Activated CD4-positive, alpha-beta memory T cell treated with anti-CD3 and anti-CD28 coated beads for 36 hours (primary cell): ENCODE measurements at places on chromosomes 3 and 15. TPM values are rescaled to one million over a fixed set of nuclear protein-coding genes. Genes with fewer than 3 reads are reported as not detected.

GRCh38 chr3:28940530-28940929 is 340.3 kb upstream of the RBMS3 start:
- no peak for DNase-seq

Gene EIF4G1
- total RNA-seq: 432 TPM

GRCh38 chr3:149506540-149506939 is 32.0 kb downstream of the TM4SF4 start:
- no peak for DNase-seq

- DNase-seq: no peak
These were observed 83.7 kb upstream of the IL12A start for GRCh38 chr3:159904911-159905310.

Gene SLC22A13
- total RNA-seq: not detected

DNA sequence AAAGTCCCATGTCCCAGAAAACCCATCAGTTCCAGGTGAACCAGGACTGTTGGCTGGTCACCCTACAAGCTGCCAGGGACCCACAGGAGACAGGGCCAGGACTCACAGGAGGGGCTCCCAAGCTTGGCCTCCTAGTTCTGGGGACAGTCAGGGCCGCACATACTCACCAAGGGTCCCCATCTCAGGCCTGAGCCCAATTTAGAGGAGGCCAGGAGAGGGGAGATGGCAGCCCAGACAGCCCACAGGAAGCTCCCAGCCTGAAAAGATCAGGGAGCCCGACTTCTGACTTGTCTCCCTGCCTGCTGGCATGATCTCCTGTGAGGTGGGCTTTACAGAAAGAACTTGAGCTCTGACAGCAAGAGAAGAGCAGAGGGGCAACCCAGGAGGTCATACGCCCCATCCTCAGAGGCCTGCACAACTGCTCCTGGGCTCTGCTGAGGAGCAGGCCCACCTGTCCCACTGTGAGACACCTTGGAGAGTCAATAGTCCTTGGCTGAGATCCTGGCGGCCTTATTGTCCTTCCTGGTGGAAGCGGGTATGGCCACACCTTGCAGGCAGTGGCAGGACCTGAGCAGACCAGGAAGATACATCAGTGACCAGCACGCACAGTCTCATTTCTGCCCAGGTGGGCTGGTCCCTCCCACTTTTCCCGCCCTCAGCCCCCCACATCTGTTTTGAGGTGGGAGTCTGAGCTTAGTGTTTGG is 2.5 kb upstream of the ISLR start:
- no peak for DNase-seq

DNA sequence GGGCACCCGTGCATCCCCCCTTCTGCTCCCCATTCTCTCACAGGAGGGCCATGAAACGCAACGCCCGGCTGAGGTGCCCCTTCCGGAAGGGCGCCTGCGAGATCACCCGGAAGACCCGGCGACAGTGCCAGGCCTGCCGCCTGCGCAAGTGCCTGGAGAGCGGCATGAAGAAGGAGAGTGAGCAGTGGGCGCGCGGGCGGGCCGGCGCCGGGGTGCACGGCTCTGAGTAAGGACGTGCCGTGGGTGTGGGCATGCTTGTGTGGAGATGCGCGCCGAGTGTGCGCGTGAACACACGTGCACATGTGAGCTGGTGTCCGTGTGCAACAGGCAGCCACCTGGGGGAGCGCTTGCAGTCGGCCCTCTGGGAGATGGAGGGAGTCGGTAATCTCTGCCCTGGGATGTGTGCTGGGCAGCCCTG is 28.1 kb downstream of the NR1I2 start:
- DNase-seq: peak; percentile 72

DNA sequence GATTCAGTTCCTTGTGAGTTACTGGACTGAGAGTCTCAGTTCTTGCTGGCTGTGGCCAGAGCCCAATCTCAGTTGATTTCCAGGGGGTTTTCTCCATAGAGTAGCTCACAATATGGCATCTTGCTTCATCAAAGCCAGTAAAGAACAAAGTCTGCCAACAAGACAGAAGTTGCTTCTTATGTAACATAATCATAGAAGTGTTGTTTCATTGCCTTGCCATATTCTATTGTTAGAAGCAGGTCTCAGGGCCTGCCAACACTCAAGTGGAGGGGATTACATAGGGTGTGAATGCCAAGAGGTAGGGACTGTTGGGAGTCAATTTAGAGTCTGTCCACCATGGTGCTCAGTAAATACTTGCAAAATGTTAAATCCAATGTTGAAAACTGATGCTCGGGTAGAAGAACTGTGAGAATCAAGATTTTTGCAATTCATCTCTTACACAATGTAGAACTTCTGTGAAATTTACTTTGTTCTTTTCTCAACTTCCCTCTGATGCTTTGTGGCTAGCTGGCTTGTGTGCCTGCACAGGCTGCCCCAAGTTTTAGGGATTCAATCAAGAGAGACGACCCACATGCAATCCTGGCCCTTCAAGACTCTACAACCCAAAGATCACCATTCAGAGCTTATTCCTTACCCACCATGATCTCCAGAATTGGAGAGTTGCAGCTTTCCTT is 13.3 kb upstream of the PXYLP1 start:
- no peak for DNase-seq

DNA sequence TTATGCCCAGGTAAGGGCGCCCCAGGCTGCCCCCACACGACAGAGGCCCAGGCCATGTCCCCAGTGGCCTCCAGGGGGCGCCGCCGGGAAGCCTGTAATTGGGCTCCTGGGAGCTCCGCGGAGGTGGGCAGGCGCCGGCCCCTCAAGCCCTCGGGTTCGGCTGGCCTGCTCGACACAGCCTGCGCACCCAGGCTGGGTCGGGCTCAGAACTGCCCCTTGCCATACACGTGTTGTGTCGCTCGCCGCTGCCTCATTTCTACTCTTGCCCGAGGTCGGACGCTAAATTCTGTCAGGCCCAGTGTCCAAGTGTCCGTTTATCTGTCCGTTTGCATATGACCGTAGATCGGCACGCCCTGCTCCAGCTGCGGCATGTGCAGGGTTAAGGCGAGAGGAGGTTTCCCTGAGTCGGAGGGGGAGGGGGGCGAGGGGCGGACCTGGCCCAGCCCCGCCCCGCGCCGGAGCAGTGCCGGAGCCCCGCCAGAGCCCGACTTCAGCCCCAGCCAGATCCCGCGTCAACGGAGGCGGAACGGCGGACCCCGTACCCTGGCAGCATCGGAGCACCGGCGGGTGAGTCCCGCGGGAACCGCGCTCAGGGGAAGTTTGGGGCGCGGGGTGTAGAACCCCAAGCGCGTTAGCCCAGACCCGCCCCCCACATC is at the start of gene KLHDC8B:
Gene KLHDC8B, plus strand, starts transcription at position 480 of the 656 bp plus-strand sequence. CDS start 1,172 bp downstream, outside the sequence.
- DNase-seq: peak; percentile 88

GRCh38 chr3:194852831-194853508 is 167.3 kb downstream of the FAM43A start:
- no peak for DNase-seq

DNA sequence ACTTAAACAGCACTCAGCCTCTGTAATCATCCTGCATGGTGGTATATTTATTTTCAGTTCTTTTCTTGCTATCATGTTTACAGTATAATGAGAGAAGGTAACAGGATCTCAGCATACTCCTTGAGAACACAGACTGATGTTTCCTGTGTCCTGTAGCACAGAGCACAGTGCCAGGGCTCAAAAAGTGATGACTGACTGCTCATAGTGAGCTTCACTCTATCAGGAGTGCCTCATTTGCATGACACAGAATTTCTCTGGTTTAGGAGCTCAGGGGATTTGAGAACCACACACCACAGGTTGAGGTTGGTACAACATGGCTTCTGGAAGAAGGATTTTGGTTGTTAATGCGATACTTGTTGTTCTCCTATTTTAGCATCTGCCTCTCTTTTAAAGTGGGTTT is 68.5 kb upstream of the SLC2A2 start:
- DNase-seq: no peak

Gene ACOX2
- total RNA-seq: not detected

DNA sequence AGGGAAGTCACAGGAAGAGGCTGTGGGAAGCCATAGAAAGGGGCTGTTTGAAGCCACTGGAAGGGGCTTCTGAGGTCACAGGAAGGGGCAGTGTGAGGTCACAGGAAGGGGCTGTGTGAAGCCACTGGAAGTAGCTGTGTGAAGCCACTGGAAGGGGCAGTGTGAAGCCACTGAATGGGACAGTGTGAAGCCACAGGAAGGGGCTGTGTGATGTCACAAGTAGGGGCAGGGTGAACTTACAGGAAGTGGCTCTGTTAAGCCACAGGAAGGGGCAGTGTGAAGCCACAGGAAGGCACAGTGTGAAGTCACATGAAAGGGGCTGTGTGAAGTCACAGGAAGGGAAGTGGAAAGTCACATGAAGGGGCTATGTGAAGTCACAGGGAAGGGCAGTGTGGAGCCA is 33.1 kb downstream of the GASK1A start:
- no peak for DNase-seq

Gene MEIS2
- not detected for total RNA-seq

- DNase-seq: no peak
These were observed 24.0 kb upstream of the TRH start for GRCh38 chr3:129950318-129951046.

DNA sequence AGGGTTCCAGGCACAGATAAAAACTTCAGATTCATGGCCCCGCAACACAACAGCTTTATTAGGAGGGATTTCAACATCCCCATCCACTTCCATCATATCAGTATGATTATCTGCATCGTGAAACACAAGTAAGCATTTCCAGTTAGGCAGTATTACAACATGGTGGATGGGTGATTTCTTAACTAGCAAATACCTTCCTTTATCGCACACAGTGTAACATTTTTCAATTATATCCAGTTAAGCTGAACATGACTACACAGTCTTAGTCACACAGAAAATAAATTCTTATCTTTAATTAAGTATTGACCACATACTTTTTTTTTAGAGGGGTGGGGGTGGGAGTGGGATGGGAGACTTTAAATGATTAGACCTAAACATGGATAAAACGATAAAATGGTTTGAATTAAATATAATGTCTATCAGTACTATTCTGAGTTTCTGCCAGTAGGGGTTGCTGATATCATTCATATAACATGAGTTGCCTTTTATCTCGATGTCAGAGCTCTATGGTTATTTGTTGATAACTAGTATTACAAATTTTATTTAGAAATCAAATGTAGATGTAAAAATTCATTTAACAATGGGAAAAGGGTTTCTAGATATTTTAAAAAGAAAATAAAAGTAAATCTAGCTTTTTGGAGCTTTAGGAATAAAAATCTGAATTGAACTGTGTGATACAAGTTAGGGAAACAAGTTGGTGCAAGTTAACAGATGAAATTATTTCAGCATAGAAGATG is 146.6 kb downstream of the TBL1XR1 start:
- no peak for DNase-seq
